Activated naive CD4-positive, alpha-beta T cell treated with anti-CD3 and anti-CD28 coated beads, Interleukin-2, amount 50 U/mL, for 72 hours (primary cell): ENCODE measurements at places on chromosomes 5 and 9.
A peak's percentile ranks its signal among the peaks of the same experiment; 100 is the strongest.

DNA sequence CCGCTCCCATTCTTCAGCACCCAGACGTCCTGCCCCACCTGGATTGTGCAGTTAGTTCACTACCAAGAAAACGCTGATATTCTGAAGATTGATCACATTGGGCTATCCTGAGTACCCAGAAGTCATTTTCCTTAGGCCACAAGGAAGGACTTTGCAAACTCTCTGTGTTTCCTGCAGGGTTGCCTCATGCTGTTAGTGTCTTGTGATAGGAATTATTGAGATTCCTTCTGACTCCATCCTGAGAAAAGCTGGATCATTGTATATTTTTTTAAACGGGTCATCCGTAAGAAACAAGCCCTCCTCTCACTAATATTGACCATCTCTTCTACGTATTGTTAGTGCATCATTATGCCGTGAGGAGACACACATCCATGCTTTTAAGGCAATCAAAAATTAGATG is 96.0 kb upstream of the DAPK1 start:
- no peak for DNase-seq

- DNase-seq: peak; percentile 28
Measured at GRCh38 chr9:93891549-93892310, 63.4 kb downstream of the BARX1 start.

- no peak for DNase-seq
Measured at GRCh38 chr5:115480271-115480670, 64.3 kb downstream of the FEM1C start.

DNA sequence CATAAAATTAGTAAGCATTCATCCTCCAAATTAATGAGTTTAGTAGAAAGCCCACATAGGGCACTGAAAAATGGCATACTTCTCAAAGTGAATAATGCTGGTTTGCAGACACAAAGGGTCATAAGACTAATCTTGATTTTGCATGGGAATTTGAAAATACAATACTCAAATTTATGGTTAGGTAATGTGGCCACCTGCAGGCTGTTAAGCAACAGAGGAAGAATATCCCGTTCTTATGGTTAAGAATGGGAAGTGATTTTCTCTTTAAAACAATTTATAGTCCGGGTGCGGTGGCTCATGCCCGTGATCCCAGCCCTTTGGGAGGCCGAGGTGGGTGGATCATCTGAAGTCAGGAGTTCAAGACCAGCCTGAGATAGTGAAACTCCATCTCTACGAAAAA is 9.4 kb upstream of the PLCXD3 start:
- no peak for DNase-seq

DNA sequence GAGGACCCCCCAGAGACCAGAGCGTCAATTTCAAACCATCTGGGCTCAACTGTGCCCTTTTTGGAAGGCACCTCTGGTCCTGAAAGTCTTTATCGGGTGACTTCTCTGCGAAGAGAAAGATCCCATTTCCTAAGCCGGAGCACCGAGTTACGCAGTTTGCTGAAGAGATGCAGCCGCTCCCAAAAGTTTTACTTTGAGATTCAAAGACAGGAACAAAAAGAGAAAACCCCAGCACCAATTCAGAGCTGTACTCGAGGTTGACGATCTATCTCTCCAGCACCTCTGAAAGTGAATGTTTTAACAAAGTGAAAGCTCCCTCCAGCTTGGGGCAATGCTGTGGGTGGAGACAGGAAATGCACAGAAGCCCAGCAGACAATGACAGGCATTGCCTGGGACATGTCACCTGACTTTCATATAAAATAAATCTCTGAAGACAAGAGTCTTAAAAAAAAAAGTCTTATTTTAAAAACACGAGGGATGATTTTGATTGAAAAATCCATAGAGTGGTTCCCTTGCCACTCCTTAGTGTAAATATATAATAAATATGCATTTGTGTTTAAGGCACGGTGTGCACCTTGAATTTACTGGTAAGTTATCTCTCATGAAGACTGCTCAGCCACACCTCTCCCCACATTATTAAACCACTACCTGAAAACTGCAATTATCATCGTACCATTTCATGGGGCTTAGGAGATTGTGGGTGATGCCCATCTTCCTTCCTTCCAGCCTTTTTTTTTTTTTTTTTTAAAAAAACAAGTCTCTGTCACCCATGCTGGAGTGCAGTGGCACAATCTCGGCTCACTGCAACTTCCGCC is 79.9 kb downstream of the FNBP1 start:
- peak; percentile 70 for DNase-seq

DNA sequence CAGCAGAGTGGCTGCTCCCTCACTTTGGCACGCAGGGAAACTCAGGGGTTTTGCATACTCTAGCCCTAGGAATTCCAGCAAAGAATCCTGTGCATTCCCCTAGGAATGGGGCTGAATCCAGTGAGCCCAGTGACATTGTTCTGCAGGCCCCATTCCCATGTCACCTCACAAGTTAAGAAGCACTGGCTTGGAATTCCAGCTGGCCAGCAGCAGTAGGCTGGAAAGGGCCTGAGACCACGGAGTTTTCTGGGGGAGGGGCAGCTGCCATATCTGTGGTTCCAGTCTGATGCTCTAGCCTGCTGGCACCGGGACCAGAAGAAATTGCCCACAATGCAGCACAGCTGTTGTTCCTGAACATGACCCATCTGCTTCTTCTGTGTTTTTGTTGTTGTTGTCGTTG is 217.6 kb upstream of the DMRTA1 start:
- no peak for DNase-seq

GRCh38 chr5:88676637-88677375 is 206.2 kb downstream of the MEF2C start:
- no peak for DNase-seq

DNA sequence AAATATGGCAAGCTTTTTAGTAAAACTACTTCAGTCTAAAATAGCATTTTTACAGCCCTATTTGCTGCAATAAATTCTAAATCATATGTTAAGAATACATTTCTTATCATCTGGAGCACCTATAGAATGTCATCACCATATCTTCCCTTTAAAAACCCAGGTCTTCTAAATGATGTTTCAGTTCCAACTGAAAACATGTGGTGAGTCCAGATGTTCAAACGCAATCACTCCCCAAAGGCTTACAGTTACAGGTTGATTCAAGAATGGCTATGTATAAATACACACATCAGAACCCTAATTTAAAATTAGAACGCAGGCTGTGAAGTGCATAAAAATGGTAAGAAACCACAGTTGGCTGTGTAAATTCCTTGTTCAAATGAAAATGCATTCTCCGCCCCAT is 796.3 kb downstream of the MAT2B start:
- DNase-seq: no peak

DNA sequence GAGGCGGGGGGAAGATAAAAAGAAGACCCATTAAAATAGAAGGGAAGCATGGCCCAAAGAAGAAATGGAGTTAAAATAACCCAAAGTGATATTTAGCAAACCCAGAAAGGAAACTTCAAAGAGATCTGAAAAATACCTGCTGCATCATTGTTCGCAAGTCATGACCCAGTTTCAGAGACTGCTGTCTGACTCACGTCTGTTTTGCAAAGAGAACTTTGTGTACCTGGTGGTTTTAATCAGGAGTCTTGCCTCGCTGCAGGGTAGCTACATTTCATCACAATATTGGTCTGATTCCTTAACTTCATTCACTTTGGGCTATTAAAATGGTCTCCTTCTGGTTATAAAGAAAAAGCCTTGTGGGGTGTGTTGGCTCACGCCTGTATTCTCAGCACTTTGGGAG is 461.1 kb upstream of the DAP start:
- DNase-seq: no peak

DNA sequence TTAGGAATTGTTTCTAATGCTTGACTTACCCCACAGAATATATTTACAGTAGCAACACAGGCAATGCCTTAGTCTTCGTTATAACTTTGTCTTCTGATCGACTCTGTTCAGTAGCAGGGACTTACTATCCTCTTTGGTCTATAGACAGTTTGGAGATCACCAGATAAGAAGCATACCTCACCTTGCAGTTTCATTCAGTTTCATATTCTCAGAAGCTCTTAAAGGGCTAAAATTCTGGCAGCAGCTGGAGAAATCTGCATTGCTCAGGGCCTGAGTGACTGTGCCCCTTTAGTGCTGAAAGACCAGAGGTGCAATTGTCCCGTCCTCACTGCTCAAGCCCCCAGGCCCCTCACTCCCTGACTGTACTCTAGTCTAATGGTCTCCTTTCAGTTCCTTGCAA is 26.0 kb downstream of the ZBTB43 start:
- no peak for DNase-seq

- DNase-seq: no peak
Measured at GRCh38 chr5:79849061-79849460, 142.0 kb downstream of the MTX3 start.

DNA sequence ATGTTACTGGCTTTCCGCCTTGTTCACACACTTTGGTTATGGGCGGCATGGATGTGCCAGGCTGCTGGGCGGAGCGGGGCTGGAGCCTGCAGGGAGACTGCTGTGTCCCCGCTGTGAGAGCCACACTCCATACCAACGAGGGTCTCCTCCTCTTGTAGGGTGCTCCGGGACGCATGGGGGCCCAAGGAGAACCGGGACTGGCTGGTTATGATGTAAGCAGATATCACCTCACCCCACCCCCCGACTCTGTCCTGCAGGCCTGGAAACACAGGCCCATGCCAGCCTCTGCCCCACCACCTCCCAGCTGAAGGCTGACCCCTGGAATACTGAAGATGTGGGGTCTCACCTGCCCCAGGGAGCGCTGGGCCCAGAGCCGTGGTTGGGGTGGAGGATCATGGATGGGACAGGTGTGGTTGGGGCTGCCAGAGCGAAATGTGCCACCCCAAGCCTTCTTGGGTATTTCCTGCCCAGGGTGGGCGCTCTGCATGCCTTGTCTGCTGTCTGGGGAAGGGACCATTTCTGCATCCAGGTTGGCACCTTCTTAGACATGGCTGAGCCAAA is 39.3 kb upstream of the ORM1 start:
- DNase-seq: no peak

- no peak for DNase-seq
Measured at GRCh38 chr9:21172156-21172555, 5.7 kb upstream of the IFNA21 start.

- DNase-seq: no peak
Measured at GRCh38 chr5:136998854-136999357, 500.2 kb downstream of the SPOCK1 start.

- DNase-seq: no peak
Measured at GRCh38 chr9:32264170-32264864, 120.1 kb upstream of the ACO1 start.

DNA sequence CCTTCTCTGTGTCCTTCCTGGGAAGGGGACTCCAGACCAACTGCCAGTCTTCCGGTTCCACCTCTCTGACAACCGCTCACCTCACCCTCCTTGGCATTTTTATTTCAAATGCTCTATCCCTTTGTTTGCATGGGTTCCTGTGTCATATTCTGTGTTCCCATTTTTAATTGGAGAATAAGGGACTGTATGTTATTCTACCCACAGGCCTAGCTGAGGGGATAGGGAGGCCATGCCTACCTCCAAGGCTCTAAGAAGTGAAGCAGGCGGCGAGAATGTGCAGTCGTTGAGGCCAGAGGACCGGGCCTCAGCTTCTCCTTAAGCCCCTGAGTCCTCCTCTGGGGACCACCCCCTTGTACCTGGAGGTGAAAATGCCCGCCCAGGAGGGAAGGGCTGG is 936 bp upstream of the WDR5 start:
- DNase-seq: no peak

- DNase-seq: no peak
Measured at GRCh38 chr5:57207681-57208080, 33.8 kb downstream of the GPBP1 start.

GRCh38 chr5:91129748-91130147 is 253.4 kb downstream of the ARRDC3 start:
- no peak for DNase-seq

- DNase-seq: no peak
Measured at GRCh38 chr9:36862206-36863145, 171.6 kb downstream of the PAX5 start.

DNA sequence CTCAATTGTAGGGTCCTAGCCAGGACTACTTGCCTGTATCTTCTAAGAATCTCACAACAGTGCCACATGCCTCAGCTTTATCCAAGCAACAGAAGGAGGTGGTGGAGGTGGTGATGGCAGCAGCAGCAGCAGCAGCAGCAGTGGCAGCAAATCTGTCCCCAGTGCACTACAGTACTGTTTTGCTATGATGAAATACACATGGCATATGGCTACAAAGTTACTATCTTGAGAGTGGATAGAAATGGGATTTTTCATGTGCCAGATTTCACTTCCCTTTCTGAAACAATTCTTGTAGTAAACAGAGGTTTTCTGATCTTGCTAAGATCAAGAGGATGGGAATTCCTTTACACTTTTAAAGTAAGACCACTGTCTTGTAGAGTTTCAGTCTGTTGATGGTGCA is 8.1 kb upstream of the CYSTM1 start:
- no peak for DNase-seq

- peak; percentile 66 for DNase-seq
Measured at GRCh38 chr9:22008717-22009505, at the start of gene CDKN2B. Gene CDKN2B (minus strand): TSS chr9:22009305. CDS start chr9:22008953, 352 bp downstream.

DNA sequence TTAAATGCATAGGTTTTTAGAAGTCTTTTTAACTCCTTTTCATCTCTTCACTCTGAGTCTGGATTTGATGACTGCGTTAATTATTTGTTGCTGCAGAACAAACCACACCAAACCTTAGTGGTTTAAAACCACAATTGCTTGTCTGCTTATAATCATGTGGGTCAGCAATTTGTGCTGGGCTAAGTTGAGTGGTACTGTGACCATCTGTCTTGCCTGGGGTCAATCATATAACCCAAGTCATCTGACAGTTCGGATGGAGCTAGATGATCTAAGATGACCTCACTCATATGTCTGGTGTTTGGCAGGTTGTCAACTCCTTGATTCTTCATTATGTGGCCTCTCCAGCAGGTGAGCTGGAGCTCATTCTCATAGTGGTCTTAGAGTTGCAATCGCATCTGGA is 219.1 kb upstream of the ELAVL2 start:
- DNase-seq: no peak

DNA sequence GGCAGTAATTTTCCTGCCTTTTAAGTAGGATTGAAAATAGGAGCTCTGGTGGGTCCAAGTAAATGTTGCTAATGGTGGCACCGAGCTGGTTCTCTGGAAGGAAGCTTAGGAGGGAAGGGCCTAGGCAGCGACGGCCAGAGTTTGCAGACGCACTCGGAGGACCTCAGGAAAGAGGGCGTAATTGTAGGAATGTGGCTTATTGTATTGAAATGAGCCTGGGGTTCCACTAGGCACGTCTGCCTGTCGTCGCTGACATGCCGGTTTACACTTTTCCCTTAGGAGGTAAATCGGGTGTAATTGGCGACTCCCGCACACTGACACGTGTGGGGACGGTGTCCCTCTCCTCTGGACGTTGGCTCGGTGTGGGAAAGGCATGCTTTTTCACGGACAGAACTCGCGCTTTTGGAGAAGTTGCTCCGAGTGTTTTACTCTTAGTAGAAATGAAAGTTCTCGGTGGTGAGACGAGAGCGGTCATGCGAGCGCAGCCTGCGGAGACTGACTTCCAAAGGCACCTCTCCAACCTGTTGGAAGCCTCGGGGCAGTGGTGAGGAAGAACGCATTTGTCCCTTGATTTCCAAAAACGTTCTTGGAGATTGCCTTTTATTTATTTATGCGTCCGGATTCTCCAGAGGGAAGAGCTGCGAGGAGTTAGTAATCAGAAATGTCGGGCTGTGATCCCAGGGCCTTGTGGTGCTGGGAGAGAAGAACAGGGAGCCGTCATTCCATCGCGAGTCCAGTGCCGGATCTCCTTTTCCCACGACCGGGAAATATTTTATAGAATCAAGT is 1.3 kb downstream of the NR4A3 start:
- DNase-seq: peak; percentile 58

- DNase-seq: no peak
Measured at GRCh38 chr5:98510143-98510985, 263.1 kb upstream of the RGMB start.
